ENCODE measurements at places on chromosomes 4 and X. TPM values are rescaled to one million over a fixed set of nuclear protein-coding genes. Genes with fewer than 3 reads are reported as not detected.
A peak's percentile ranks its signal among the peaks of the same experiment; 100 is the strongest.

NXT2 gene
- 20.3 TPM for total RNA-seq

DNA sequence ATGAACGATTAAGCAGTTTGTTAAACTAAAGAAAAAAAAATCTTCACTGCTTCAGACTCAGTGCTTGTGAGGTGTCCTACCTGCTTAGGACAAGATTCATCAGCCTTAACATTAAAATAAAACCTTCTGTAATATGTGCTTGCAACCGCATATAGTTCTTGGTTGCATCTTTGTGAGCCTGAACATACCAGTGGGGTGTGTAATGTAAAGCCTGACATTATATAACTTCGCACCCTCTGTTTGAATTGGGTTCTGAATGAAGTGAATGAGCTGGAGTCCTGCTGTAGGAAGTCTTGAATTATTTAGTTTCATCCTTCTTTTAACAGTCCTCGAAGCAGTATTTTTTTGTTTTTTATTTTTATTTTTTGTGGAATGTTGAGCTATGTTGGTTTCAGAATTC is 3.1 kb downstream of the KDM6A start:
- H3K27me3 ChIP-seq: no peaks in the 10 kb centered on the region
- DNase-seq: no peak
- peaks cover 9% of the 10 kb centered on the region for H3K36me3 ChIP-seq
- H3K4me3 ChIP-seq: peak overlapping the region; percentile 67

CPE gene
- total RNA-seq: 10.0 TPM

GRCh38 chrX:24694825-24695224 is 1.1 kb downstream of the POLA1 start:
- peaks cover 6% of the 10 kb centered on the region for H3K4me1 ChIP-seq
- peak overlapping the region; percentile 91 for H3K4me3 ChIP-seq
- no peak for DNase-seq
- no peak overlapping the region for H3K27ac ChIP-seq
- H3K27me3 ChIP-seq: no peaks in the 10 kb centered on the region

DNA sequence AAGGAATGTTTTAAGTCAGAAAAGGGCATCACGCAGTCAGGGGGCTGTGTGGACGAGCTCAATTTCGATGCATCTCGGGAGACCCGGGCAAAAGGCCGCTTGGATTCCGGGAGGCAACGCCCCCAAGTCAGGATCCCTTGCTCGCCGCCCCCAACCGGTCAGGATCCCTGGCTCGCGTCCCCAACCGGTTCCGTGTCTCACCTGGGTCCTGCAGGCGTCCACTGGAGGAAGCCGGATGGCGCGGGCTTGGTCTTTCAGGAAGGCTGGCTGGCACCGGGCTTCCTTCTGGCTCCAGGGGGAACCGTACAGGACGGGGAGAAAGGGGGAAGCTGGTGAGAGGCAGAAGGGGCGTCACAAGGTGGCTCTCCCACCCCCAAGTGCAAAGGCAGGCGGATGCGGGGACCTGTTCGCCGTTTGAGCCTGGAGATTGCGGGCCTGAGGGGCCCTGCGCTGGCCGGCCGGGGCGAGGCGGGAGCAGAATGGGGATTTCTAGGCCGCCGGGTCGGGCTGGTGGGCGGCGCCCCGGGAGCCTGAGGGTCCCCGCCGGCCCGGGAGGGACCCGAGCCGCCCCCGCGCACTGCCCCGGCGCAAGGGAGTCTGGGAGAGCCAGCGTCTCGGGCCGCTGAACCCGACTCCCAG is 84.7 kb downstream of the HPRT1 start:
- no peaks in the 10 kb centered on the region for H3K36me3 ChIP-seq
- peak; percentile 36 for DNase-seq
- peak overlapping the region; percentile 67 for H3K4me3 ChIP-seq
- H3K27ac ChIP-seq: no peak overlapping the region

DNA sequence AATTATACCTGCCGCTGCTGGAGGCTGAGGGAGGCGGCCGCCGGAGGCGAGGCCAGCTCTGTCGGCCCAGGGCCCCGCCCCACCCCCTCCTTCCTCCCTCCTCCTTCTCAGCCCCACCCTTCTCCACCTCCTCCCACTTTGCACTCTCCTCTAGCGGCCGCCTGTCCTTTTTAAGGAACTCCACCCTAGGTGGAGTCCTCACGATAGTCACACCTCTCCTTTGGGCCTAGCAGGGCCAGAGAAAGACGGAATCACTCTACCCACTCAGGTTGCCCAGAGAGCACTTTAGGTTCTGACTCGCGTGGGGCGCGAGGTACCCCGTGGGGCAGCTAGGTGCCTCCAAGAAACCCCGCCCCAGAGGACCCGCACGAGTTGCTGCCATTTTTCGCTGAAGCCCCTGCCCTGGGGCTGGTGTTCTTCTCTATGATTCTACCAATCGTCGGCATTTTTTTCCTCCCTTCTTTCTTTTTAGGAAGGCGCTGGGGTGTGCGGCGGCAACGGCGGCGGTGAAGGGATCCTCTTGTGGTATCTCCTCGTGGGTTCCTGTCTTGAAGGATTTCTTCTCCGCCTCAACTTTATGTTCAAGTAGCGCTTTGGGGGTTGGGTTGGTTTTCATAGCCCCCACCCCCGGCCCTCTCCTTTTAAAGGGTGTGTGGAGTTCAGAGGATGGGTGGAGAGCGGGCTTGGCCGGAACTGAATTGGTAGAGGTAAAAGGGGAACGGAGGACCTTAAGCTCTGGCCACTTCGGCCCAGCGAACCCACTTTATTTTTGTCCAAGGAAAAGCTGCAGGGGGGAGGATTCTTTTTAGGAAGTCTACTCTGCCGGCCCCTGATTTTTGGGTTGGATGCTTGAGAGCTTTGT is at the start of gene KLF8:
Gene KLF8 (plus strand): TSS at position 136 of the 862 bp plus-strand sequence. CDS start 979 bp downstream, outside the sequence.
- peak; percentile 77 for DNase-seq
- peaks cover 2% of the 10 kb centered on the region for H3K4me1 ChIP-seq
- H3K36me3 ChIP-seq: peaks cover 4% of the 10 kb centered on the region
- H3K4me3 ChIP-seq: peak within 1 kb of the TSS; percentile 84
- no peaks in the 10 kb centered on the region for H3K27me3 ChIP-seq

DNA sequence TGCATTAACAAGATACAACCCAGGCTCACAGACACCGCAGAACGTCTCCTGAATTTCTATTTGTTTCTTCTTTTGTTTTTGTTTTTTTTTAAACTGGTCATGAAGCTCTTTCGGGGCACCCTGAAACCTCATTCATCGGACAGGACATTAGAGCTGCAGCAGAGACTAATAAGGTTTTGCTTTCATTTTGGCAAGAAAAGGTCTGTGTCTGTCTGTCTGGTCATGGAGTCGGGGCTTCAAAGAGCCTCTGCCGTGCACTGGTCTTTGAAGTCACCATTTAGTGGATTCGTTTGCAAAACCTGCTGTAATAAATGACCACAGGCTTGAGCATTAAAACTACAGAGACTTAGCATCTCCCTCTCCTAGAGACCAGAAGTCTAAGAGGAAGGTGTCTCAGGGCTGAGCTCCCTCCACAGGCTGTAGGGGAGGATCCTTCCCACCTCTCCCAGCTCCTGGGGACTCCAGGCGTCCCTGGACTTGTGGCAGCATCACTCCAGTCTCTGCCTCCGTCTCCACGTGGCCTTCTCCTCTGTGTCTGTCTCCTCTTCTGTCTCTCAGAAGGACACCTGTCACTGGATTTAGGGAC is 247.5 kb downstream of the CRLF2 start:
- H3K27me3 ChIP-seq: no peaks in the 10 kb centered on the region
- no peak overlapping the region for H3K4me3 ChIP-seq
- DNase-seq: no peak

ITIH6 gene
- not detected for total RNA-seq

- peaks cover 35% of the 10 kb centered on the region for H3K36me3 ChIP-seq
- no peak overlapping the region for H3K4me3 ChIP-seq
- no peaks in the 10 kb centered on the region for H3K4me1 ChIP-seq
- no peak for DNase-seq
- no peak overlapping the region for H3K27ac ChIP-seq
- no peaks in the 10 kb centered on the region for H3K27me3 ChIP-seq
Observed at GRCh38 chr4:106080376-106080775, 185.1 kb downstream of the NPNT start.

GRCh38 chrX:120774606-120775005 is 101.1 kb downstream of the CT47B1 start:
- no peaks in the 10 kb centered on the region for H3K36me3 ChIP-seq
- DNase-seq: no peak
- H3K27ac ChIP-seq: no peak overlapping the region
- no peak overlapping the region for H3K4me3 ChIP-seq
- H3K27me3 ChIP-seq: no peaks in the 10 kb centered on the region
- H3K4me1 ChIP-seq: no peaks in the 10 kb centered on the region

GRCh38 chr4:16160457-16160856 is 65.8 kb downstream of the TAPT1 start:
- H3K36me3 ChIP-seq: peaks cover under 1% of the 10 kb centered on the region
- DNase-seq: no peak
- no peaks in the 10 kb centered on the region for H3K4me1 ChIP-seq

GRCh38 chrX:136076942-136077341 is 70.4 kb upstream of the FHL1 start:
- H3K27me3 ChIP-seq: no peaks in the 10 kb centered on the region
- H3K27ac ChIP-seq: no peak overlapping the region
- DNase-seq: no peak
- H3K36me3 ChIP-seq: peaks cover 2% of the 10 kb centered on the region
- H3K4me3 ChIP-seq: no peak overlapping the region

- H3K36me3 ChIP-seq: no peaks in the 10 kb centered on the region
- no peak overlapping the region for H3K4me3 ChIP-seq
- no peaks in the 10 kb centered on the region for H3K27me3 ChIP-seq
- H3K27ac ChIP-seq: no peak overlapping the region
- no peak for DNase-seq
Observed at GRCh38 chr4:78650106-78651024, 98.8 kb downstream of the ANXA3 start.

DNA sequence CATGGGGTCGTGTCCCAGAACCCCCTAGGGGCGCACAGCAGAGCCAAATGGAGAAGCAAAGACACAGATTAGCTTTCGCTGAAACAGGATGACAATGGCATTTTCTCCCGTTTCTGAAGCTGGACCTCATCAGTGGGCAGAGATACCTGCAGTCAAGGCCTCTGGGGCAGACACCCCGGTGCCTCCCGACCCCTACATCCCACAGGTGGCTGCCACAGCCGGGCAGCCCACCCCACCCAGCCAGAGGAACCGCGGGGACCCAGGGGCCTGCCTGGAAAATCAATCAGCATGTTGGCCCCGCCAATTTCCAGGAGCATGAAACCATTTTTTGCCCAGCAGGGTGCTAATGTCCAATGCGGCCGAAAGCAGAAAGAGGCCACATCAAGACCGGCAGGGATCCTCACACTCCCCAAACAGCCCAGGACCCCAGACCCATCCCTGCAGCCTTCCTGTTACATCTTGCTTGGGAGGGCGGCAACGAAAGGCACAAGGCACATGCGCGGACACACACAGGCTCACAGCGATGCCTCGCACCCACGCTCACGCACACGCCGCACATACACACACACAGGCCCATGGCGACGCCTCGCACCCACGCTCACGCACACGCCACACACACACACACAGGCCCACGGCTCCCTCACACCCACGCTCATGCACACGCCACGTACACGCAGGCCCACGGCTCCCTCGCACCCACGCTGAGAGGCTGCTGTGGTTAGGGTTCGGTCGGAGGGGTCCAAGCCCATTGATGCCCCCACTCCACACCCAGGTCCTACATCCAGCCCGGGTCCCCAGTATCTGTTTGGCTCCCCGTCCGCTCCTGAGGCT is 130.6 kb upstream of the NKX1-1 start:
- no peaks in the 10 kb centered on the region for H3K4me1 ChIP-seq
- no peak for DNase-seq
- no peak overlapping the region for H3K4me3 ChIP-seq
- H3K36me3 ChIP-seq: no peaks in the 10 kb centered on the region

GRCh38 chrX:13050151-13050550 is 5.7 kb upstream of the FAM9C start:
- no peak overlapping the region for H3K4me3 ChIP-seq
- H3K4me1 ChIP-seq: no peaks in the 10 kb centered on the region
- no peak overlapping the region for H3K27ac ChIP-seq
- no peaks in the 10 kb centered on the region for H3K27me3 ChIP-seq
- DNase-seq: no peak

DNA sequence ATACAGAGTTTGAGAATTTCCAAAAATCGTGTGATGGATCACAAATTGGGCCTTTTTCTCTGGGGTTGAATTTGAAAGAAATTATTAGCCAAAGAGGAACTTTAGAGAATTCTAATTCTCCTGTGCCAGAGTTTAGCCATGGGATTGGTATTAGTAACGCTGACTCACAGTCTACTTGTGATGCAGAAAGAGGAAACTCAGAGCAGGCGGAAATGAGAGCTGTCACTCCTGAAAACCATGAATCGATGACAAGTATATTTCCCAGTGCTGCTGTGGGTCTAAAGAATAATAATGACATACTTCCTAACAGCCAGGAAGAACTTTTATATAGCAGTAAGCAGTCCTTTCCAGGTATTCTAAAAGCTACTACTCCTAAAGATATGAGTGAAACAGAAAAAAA is 64.9 kb downstream of the N4BP2 start:
- no peak overlapping the region for H3K4me3 ChIP-seq
- peaks cover 4% of the 10 kb centered on the region for H3K4me1 ChIP-seq
- H3K27ac ChIP-seq: peak overlapping the region; percentile 46
- H3K36me3 ChIP-seq: peaks cover 16% of the 10 kb centered on the region
- DNase-seq: no peak

- DNase-seq: no peak
- no peak overlapping the region for H3K4me3 ChIP-seq
- no peaks in the 10 kb centered on the region for H3K4me1 ChIP-seq
Observed at GRCh38 chr4:61068060-61068459, 132.1 kb upstream of the ADGRL3 start.

DNA sequence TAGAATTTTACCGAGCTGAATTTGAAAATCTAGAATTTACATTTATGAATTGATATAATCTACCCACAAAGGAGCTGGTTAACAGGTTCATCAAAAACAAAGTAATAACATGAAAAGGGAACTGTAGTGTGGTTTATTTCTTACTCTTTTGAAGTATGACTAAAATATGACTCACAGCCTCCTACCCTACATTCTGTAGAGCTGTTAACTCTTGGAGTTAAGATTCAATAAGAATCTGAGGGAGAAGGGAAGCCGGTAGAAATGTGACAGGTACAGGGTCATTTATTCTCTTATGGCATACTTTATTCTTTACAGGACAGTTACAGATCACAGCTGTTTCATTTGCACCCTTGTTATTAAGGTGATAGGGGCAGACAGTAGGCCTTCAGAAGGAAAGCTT is 132.2 kb upstream of the FAM47B start:
- no peak for DNase-seq
- no peak overlapping the region for H3K4me3 ChIP-seq
- no peaks in the 10 kb centered on the region for H3K36me3 ChIP-seq
- H3K27me3 ChIP-seq: no peaks in the 10 kb centered on the region
